ENCODE measurements at places on chromosomes 13 and 19.
A peak's percentile ranks its signal among the peaks of the same experiment; 100 is the strongest.

DNA sequence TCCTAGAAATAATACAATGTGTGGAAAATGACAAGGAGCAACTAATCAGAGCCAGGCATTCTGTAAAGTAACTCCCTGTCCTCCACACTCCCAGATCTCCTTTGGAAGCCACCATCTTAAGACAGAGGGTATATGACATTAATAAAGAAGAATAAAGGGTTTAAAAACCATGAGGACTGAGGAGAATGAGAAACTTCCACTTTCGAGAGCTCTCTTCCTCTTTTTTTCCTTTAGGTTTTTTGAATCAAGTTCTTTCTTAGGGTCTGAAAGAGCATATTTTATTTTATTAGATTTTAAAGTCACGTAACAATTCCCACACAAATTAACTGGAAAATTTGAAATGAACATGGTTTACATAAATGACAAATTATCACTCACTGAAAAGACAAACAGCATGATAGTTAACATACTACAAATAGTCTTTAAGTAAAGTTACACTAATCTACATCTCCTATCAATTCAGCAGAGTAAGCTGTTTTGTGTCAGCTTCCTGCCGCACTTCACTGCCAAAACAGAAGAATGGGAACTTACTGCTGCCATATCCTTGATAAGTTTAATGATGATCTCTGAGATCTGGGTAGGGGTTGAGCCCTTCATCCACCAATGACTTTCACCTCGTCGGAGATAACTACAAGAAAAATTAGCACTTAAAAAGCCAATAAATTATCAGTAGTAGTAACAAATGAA lies 38.6 kb upstream of the FBXL3 start:
- no peak for DNase-seq

DNA sequence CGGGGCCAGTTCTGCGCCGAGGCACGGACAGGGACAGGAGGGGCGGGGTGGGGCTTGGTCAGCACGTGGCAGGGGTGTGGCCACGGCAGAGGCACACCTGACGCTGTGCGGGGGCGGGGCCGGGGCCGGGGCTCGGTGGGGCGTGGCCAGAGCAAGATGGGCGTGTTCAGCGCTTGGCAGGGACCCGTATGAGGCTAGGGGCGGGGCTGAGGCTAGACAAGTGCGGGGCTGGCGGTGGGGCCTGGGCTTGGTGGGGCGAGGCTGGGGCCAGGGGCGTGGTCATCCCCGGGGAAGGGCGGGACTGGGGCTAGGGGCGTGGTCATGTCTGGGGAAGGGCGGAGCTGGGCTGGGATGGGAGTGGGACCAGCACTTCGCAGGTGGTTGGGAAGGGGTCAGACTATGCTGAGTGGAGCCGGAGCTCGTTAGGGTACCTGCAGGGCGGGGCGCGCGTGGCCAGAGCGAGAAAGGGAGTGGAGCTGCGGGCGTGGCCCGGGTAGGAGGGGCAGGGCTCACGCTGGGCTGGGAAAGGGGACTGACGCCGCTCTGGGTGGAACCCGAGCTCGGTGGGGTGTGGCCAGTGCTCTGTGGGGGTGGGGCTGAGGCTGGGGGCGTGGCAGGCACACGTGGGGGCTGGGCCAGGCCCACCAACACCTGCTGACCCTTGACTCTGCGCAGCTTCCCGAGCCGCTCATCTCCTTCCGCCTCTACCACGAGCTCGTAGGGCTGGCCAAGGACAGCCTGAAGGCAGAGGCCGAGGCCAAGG lies 12.8 kb downstream of the POLR2E start:
- DNase-seq, result peak; percentile 67

DNA sequence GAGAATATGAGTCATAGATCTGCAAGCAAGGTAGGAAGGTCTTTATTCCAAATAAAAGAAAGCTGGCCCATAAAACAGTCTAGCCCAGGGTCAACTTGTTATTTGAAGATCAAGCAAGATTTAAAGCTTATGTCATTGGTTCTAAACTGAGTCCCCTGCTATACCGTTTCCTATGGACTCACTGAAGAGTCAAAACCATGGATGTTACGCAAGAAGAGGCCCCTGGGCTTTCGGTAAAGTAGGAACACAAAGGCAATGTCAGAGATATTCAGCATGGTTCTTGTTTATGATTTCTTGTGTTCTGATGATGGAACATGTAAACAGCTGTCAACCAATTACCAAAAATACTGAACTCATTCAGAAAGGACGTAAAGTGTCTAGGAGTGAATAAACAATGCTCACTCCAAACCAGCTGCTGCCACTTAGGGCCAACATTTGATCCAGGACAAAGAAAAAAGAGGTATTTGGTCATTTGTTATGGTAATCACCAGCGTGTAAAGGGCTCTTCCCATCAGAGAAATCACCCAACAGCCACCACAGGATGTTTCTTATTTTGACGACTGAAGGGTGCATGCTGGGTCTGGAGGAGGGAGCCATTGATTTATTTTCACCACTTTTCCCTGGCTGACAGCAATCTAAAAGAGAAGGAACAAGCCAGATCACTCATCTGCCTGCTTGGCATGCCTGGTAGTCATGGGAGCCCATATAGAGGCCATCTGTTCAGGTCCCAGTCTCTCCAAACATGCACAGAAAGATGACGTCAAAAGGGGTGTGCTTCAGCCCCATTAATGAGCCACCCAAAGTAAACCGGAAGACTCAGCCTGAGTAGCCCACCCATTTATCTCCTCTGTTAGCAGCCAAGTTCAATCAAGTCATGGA lies 68.3 kb downstream of the FGF14 start:
- DNase-seq, result no peak

GRCh38 chr13:99227331-99227900 lies 26.8 kb downstream of the UBAC2 start:
- DNase-seq, result no peak

Measured in NCI-H1436 treated with DMSO at 0.1 percent for 48 hours (cell line).